NCI-H345 (cell line): ENCODE measurements at places on chromosomes 13 and 19.

DNA sequence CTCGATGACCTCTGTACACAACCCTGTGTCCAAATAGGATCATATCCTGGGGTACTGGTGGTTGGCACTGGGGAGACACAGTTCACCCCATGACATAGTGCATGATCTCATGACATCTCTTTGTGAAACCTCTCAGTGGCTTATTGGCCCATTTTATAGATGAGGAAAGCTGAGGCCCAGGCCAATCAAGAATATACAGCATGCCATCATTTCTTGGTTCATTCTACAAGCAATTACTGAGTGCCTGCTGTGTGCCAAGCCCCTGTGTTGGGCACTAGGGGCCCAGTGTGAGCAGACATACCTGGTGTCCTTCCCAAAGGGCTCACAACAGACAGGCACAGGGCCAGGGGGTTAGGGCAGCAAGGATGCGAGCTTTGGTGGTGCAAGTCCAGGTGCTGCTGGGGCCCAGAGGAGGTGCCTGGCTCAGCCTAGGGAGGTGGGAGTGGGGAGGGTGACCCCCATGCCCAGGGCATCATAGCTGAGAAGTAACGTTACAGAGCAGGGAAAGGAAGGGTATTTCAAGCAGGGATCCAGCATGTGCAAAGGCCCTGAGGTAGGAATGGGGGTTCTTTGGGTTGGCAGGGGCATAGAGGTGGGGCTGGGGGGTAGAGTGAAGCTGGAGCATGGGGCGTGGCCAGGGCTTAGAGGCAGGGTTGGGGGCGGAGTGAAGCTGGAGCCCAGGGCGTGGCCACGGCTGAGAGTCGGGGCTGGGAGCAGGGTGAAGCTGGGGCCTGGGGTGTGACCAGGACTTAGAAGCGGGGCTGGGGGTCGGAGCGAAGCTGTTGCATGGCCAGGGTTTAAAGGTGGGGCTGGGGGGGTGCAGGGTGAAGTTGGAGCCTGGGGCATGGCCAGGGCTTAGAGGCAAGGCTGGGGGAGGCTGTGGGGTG is 20.7 kb downstream of the COLGALT1 start:
- no peak for DNase-seq

GRCh38 chr13:35347679-35348205 is 128.7 kb downstream of the MAB21L1 start:
- DNase-seq: no peak

DNA sequence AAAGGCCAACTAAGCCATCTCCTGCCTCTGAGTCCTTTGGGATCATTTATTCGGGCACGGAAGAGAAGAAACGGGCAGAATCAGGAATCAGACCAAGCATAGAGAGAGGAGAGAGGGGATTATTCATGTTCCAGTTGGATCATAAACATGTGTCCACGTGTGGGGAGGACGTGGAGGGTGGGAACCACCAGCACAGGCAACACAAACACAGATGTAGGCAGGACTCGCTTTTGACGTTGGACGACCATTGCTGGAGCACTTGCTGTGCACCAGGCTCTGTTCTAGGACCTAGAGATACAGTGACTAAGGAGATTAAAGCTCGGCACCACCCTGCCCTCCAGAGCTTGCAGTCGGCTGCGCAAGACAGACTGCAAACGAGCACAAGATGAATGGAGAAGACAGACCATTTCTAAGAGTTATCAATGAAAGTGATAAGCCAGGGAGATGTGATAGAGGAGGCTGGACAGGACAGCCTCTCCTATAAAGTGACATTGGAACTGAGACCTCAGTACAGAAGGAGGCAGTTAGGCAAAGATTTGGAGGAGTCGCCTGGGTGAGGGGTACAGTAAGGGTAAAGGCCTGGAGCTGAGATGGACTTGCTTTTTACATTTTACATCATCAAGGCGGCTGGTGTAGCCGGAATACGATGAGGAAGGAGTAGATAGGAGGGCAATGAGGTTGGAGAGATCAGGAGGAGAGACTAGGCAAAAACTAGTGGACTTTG is 716 bp downstream of the SH2D3A start:
- DNase-seq: no peak

- DNase-seq: no peak
Measured at GRCh38 chr13:43529796-43530195, 257.0 kb downstream of the ENOX1 start.

- DNase-seq: no peak
Measured at GRCh38 chr13:111361873-111362648, 41.6 kb downstream of the TEX29 start.

DNA sequence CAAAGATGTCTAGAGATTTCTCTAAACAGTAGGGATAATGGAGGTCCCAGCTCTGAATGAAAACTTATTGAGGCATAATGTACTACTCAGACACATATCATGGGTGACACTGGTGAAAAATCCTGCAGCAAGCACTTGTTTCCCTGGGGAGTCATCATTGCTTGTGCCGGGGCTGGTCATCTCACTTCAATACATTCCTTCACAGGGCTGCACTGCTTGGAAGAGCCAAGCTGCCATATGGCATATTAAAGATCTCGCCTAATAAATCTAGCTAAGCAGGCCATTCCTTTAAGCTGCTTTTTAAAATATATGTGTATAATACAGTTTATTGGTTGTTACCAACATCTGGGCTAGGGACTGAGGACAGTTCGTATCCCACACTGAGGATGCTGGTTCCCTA is 332.2 kb upstream of the GPC6 start:
- no peak for DNase-seq

DNA sequence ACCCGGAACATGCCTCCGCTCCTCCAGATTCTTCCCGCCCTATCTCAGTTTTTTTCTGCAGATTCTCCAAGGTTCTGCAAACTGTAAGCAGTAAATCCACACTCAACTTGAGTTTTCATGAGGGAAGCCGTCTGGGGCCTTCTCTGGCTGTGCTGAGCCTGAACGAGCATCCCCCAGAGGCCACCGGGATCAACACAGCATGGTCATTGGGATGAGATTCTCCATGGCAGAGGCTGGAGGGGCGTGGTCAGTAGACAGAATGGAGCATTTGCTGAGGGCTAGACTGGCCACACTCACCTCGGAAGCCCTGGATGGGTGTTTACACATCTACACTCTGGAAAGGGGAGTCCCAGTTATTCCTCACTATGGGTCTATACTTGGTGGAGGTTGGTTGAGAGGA is 2.3 kb upstream of the LILRA4 start:
- no peak for DNase-seq

DNA sequence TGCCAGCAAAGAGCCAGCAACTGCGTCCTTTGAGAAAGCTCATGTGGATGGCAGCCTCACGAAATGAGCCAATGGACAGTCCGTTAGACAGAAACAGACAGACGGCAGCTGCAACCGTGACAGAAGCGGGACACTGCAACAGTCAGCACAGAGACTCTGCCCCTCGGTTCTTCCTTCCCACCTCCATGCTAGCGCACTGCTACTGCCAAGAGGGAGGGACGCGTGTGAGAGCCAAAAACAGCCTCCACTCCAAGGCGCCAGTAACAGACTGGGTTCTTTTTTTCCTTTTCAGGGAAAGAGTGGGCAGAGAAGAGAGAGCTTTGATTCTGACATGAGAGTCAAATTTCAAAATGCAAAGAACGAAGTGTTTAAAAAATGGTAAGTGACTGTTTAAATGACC is 77.5 kb downstream of the SERP2 start:
- DNase-seq: no peak

- DNase-seq: no peak
Measured at GRCh38 chr13:111312944-111313590, 7.4 kb upstream of the TEX29 start.

GRCh38 chr19:10230173-10230860 is 814 bp downstream of the S1PR2 start:
- no peak for DNase-seq

DNA sequence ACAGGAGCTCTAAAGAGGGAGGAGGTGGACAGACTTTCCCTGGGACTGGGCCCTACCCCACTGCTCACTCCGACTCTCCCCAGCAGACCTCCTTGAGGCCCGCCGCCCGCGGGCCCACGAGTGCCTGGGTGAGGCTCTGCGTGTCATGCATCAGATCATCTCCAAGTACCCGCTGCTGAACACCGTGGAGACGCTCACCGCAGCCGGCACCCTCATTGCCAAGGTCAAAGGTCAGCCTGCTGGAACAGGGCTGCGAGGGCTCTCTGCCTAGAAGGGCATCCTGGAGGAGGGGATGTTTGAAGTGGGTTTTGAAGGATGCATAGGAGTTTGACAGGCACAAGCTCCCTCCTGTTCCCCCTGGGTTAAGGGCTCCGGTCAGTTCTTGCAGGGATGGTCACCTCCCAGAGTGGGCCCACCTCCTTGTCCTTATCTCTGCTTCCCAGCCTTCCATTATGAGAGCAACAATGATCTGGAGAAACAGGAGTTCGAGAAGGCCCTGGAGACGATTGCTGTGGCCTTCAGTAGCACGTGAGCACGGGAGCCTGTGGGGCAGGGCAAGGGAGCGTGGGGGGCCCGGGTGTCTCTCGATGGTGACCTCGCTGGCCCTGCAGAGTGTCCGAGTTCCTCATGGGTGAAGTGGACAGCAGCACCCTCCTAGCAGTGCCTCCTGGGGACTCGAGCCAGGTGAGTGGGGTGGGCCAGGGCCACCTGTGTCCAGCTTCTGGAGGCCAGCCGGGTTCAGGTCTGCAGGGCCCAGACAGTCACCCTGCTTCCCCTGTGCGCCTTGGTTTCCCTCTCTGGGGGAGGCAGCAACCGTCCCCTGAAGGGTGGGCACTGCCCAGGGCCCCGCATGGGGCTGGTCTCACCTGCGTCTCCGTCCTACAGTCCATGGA is 6.3 kb downstream of the ARHGAP45 start:
- DNase-seq: no peak

DNA sequence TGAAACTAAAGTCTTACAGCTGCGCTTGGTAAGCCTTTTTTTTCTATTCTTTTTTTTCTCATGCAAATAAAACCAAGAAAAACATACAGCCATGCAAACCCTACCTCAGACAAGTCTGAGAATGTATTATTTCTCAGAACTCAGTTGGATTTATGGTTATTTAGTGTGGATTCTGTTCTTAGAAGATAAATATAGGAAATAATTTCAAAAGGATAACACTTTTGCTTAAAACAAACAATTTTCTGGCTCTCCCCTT is 40.7 kb upstream of the TNFSF11 start:
- no peak for DNase-seq

DNA sequence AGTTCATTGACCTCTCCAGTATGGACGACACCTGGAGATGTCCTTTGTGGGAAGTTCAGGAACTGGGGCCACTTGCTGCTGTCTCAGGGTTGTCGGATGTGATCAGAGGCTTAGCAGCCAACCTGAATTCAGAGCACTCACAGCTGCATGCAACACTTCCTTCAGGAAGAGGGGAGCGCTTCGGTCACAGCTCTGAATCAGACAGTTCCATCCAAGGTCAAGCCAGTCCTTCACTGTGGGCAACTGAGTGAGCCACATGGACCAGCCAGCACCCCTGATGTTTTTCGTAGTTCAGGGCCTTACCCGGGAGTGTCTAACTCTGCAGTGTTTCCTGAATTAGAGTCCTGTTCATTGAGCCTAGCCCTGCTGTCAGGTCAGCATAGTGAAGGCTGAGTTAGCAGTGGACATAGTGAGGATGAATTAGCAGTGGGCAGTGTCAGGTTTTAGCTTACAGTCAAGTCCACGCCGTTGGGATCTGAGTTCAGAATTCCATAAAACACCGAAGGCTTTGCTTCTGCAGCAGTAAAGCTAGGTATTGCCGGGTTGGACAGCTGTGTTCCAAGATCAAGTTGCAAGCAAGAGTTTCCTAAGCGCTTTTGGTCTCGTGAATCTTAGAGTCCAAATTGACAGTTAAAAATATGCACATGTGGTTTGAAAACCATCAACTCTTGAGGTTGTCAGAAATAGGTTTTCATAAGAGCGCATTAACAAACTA is 5.1 kb downstream of the ZNF555 start:
- DNase-seq: no peak

- DNase-seq: no peak
Measured at GRCh38 chr13:113417836-113418721, 35.2 kb downstream of the ADPRHL1 start.

- DNase-seq: no peak
Measured at GRCh38 chr19:34838753-34839431, 65.9 kb upstream of the ZNF599 start.

DNA sequence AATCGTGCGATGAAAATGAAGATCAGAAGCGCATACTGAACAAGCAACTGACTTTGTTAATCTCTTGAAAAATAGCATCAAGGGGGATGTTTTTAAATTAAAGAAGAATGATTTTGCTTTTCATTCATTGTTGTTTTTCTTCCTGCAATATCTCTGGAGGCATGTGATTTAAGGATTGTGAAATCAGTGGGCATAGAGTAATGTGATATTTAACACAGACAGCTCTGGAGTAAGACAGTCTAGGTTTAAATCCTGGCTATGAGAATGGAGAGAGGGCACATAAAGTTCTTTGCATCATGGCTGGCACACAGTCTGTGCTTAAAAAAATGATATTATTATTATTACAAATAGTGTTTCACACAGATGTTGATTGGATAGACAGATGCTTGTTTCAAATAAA is 243.1 kb upstream of the NBEA start:
- DNase-seq: no peak

DNA sequence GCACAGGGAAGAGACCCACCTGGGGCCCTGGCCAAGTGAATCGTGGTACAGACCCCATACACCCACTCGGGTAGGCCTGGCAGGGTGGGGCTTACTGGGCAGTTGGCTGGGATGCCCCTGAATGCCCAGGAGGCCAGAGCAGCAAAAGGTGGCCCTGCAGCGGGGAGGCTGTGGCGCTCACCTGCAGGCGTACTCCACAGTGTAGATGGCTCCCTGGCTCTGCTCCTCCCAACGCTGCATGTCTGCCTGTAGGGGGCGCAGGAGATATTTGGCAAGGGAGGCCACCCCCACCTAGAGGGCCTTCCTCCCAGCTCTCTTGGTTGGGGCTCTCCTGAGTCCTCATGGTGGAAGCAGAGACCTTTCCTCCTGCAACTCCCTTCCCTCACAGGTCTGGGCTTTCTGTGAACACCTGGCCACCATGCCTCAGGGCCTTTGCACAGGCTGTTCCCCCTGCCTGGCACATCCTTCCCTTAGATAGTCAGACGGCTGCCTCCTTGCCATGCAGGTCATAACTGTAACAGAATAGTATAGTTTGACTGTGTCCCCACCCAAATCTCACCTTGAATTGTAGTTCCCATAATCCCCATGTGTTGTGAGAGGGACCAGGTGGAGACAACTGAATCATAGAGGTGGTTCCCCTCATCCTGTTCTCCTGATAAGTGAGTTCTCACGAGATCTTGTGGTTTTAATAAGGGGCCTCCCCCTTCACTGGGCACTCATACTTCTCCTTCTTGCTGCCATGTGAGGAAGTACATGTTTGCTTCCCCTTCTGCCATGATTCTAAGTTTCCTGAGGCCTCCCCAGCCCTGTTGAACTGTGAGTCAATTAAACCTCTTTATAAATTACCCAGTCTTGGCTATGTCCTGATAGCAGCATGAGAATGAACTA is 5.9 kb downstream of the BORCS8 start:
- peak; percentile 22 for DNase-seq
